SK-N-MC (cell line): ENCODE measurements at places on chromosomes 12 and 14.

GRCh38 chr12:116186482-116187150, 90.9 kb downstream of the MED13L start:
- DNase-seq: no peak

DNA sequence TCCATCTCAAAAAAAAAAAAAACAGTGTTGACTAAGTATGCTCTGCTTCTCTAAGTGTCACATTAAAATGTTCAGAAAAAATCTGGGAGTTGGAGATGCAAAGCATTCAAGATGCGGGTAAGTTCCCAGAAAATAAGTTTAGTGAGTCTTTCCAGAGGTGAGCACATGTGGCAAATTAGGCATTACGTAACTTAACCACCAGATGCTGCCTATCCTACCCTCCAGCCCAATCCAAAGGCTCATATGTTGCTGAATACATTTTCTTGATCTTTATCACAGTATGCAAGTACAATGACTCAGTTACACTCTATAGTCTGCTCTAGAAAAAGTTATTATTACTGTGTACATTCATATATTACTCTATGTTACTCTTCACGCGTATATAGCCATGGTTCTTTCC, 3.6 kb downstream of the SLC2A14 start:
- peak; percentile 91 for DNase-seq

- DNase-seq: no peak
Measured at GRCh38 chr14:105554523-105554922, 28.1 kb downstream of the TMEM121 start.

DNA sequence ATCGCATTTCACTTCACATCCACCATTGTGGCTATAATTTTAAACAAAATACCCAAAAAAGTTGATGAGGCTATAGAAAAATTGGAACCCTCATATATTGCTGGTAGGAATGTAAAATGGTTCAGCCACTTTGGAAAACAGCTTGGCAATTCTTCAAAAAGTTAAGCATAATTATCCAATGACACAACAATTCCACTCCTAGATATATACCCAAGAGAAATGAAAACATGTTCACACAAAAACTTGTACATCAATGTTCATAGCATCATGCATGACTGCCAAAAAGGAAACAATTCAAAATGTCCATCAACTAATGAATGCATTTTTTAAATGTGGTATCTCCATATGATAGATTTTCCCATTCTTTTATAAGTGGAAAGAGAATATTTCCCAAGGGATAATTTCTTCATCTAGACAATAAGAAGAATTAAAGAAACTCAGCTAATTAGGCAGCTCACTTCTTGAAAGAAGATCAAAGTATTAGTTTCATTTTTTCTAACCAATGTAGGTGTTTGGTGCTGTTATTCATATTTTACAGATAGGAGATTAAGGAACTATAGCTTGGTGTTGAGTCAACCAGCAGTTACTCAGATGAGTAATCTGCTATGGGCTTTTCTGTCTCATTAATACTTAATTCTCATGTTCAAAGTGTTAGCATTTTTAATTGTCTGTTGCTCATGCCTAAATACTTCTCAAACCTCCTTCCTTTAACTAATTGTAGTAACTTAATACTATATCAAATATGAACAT, 32.8 kb downstream of the YEATS4 start:
- DNase-seq: no peak

- no peak for DNase-seq
Measured at GRCh38 chr12:4997939-4998338, 45.7 kb upstream of the KCNA5 start.

DNA sequence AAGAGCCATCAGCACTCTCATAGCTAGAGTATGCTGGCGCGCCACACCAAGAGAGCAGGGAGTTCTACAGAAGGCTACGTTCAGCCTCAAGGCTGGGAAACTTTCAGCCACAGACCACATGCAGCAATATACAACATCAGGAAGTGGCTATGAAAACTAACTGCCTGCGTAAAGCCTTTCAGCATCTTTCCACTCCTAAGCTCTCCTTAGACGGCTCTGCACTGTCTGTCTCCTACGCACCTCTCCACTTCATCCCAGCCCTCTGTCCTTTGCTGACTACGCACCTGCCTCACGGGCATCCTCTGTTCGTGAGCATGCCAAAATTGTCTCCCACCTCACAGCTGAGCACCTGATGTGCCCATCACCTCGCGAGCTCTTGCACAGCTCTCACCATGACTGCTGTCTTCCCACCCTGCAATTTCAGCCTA, 9.7 kb downstream of the MPHOSPH9 start:
- DNase-seq: no peak

GRCh38 chr12:57521525-57522010, 1.1 kb upstream of the MBD6 start:
- DNase-seq: no peak

DNA sequence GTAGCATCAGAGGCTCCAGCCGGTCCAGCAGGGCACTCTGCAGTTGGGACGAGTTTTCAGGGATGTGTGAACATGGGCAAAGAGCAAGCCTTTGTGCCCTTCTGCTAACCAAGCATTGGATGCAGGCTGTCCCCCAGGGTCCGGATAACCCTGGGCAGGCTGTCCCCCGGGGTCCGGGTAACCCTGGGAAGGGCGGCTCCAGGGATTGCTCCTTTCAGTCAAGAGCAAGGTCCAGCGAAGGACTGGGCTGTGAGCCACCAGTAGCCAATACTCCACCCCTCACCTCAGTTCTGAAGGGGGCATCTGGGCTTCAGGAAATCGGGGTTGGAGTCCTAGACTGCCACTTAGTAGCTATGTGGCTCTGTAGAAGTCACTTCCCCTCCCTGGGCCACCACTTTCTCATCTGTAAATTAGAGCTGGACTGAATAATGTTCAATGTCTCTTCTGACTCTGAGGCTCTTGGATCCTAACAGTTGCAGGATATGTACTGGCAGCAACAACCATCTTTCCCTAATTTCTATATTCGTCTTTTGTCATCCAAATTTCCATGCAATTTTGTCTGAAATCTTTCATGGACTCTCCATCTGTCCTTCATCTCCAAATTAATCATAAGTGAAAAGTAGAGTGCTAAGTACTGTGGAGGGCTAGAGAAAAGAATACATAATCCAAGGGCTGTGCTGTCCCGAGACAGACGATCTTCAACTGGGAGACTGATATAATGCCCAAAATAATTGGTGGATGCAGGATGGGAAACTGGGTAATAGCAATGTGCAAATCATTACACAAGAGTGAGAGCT, 137.4 kb upstream of the NTF3 start:
- no peak for DNase-seq

DNA sequence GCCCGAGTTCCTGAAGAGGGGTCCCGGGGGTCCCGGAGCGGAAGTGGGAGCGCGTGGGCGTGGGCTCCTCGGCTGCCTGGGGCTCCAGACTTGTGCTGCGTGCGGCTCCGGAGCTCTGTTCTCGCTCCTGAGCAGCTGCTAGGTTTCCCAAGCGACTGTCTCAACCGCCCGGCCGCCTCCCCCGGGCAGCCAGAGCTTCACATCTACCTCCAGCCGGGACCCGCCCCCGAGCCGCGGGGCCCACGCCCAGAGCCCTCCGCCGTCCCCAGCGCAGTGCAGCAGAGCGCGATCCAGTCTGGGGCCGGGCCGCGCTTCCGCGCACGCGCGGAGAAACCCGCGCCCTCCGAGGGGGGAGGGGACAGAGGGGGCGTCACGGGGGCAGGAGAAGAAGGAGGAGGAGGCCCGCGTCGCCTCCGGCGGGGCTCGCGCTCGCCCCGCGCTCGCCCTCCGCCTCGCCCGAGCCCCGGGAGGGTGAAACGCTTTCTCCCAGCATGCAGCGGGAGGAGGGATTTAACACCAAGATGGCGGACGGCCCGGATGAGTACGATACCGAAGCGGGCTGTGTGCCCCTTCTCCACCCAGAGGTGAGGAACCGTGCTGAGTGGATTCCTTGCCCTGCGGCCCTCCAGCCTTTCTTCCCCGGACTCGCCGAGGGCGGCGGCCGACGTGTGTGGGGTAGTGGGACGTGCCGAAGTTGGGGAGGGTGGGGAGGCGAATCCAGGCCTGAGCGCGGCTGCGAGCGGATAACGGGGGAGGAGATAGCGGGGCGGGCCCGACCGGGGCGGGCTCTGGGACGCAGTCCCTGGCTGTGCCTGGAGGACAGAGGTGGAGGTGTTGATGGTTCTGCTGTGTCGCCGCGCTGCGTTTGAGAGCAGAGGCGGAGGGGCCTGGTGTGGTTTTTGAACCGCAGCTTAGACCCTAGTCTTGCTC, at the start of gene ZDHHC17:
Gene ZDHHC17 (plus strand): TSS at position 370 of the 930 bp plus-strand sequence. CDS start 122 bp downstream, at position 492.
- peak; percentile 39 for DNase-seq

GRCh38 chr14:105273062-105273461, 24.7 kb downstream of the BTBD6 start:
- no peak for DNase-seq

- DNase-seq: no peak
Measured at GRCh38 chr12:22687361-22688076, 62.5 kb downstream of the ETNK1 start.

DNA sequence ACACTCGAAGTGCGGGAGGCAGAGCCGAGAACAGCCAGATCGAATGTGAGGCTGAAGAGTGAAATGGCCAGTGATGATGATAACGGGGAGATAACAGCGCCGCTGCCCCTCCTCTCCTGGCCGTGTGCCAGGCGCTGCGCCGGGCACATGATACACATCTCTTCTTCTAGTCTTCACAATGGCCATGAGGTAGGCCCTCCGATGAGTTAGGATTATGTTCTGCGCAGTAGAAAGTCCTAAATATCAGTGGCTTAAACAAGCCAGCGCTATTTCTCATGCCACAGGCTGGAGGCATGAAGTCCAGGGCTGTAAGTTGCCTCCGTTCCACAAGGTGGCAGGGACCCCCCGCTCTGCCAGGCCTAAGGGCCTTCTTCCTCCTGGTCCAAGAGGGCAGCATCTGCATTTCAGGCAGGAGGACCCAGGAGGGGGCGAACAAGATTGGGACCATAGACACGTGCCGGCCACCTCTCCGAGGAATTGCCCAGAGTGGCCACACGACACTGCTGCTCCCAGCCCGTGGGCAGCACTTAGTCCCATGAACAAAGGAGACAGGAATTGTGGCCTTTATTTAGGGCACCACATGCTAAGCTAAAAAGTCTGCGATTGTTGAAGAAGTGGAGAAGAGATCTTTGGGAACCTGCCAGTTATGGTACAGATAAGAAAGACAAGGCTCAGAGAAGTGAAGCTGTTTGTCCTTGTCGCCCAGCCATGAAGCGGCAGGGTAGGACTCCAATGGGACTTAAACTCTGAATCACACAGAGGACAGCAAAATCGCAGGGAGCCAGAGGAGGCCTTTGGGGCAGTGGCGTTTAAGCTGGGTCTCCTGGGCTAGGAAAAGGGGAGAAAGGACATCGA, 10.9 kb upstream of the HVCN1 start:
- no peak for DNase-seq

DNA sequence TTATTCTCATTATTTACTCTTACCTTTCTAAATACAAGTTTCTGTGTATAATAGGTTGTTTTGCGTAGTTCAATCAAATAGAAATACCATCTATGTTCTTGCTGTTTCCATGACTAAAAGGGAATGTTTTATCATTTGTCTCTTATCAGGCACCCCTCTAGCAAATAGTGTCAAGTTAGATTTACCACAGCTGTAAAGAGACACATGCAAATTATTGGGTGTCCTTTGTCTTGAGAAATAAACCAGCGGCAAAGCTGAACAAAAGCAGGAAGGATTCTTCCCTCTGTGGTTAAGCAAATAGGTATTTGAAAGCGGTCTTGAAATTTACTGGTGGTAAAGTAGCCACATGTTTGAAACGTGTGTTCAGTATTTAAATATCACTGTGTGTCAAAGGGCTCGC, 405.9 kb downstream of the TMTC2 start:
- DNase-seq: no peak

- no peak for DNase-seq
Measured at GRCh38 chr12:2616763-2617162, 178.0 kb upstream of the FKBP4 start.

GRCh38 chr14:51650716-51651387, 858 bp upstream of the FRMD6 start:
- DNase-seq: no peak

- no peak for DNase-seq
Measured at GRCh38 chr12:32650508-32650907, 28.6 kb upstream of the DNM1L start.

GRCh38 chr14:83347874-83348273, 1814.2 kb upstream of the SEL1L start:
- DNase-seq: no peak

GRCh38 chr12:14811486-14811885, 2.5 kb downstream of the SMCO3 start:
- no peak for DNase-seq

DNA sequence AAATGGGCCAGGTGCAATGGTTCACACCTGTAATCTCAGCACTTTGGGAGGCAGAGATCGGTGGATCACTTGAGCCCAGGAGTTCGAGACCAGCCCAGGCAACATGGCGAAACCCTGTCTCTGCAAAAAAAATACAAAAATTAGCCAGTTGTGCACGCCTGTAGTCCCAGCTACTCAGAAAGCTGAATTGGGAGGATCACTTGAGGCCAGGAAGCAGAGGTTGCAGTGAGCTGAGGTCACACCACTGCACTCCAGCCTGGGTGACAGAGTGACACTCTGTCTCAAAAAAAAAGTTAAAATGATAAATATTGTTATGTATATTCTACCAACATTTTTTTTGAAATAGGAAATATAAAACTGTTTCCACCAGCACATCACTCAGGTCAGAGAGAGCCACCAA, 64.9 kb downstream of the NDUFA12 start:
- no peak for DNase-seq

- no peak for DNase-seq
Measured at GRCh38 chr14:82779301-82779700, 1245.6 kb upstream of the SEL1L start.

DNA sequence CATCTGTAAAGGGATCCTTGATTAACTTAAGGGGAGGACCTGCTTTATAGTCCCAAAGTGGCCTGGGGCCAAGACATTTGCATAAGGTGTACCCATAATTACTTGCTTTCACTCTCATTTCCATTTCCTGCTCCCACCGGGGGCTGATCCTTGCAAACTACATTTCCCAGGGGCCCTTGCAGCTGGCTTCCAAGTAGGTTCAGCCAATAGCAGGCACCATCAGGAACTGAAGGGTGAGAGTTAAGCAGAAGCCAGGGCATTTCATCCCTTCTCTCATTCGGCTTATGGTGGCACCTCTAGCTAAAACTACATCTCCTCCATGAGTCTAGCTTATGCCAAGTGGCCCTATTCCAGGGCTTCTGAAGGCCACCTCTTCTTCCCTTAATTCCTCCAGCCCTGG, 88.8 kb downstream of the CCDC60 start:
- DNase-seq: no peak

- no peak for DNase-seq
Measured at GRCh38 chr14:65446159-65446558, 33.6 kb downstream of the FUT8 start.
